NCI-H1092 (cell line): ENCODE measurements at places on chromosomes 2 and 18.

DNA sequence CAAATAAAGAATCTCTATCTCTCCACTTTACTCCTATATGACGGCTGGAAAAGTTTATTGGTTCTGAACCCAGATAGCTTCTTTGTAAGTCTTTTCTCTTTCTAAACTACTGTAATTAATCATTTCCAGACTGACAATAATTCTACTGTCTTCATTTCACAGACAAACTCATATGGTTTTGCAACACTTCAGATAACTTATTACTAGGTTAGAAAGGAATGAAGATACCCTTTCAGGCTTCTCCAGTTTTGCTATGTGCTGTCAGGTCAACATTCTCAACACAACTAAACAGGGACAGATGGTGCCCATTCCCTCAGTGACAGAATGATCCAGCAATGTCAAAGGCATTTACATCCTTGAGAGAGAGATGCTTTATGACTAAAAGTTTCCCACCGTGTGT, 198.5 kb upstream of the ITGA4 start:
- DNase-seq = no peak

- no peak for DNase-seq
These were observed 16.2 kb upstream of the ESPNL start for GRCh38 chr2:238083919-238084318.

DNA sequence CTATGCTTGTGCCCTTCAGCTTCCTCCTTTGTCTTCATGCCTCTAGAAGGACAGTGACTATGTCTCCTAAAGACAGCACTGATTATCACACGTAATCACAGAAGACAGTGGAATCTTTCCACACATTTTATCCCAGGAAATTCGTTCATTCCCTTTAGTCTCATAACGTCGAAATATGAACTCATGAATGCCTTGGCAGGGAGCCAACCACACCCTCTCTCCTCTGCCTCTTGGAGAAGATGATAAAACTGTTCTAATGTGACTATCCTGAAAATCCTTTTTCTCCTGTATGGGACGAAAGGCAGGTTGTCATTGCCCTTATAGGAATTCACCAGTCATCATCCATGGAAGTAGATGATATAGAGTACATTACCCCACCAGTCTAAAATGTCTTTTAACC, 726.6 kb upstream of the FANCL start:
- DNase-seq = no peak

GRCh38 chr2:26235089-26235488, 9.3 kb downstream of the HADHA start:
- DNase-seq = no peak

GRCh38 chr18:26614374-26614773, 66.0 kb upstream of the KCTD1 start:
- DNase-seq = no peak

DNA sequence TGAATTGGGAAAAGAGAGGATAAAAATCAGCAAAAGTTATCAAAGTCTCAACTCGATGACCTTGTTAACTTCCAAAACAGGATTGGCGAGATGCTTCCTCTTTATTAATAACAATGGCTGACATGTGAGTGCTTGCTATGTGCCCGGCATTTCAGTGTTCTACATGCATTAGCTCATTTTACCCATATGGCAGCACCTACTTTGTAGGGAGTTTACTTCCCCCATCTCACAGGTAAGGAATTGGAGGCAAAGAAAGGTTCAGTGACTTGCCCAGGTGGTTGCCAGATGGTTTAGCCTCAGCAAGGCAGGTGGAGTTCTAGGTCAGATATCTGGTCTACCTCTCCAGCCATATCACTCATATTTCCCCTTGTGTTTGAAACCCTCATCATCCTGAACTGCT, 12.4 kb downstream of the TFCP2L1 start:
- no peak for DNase-seq

DNA sequence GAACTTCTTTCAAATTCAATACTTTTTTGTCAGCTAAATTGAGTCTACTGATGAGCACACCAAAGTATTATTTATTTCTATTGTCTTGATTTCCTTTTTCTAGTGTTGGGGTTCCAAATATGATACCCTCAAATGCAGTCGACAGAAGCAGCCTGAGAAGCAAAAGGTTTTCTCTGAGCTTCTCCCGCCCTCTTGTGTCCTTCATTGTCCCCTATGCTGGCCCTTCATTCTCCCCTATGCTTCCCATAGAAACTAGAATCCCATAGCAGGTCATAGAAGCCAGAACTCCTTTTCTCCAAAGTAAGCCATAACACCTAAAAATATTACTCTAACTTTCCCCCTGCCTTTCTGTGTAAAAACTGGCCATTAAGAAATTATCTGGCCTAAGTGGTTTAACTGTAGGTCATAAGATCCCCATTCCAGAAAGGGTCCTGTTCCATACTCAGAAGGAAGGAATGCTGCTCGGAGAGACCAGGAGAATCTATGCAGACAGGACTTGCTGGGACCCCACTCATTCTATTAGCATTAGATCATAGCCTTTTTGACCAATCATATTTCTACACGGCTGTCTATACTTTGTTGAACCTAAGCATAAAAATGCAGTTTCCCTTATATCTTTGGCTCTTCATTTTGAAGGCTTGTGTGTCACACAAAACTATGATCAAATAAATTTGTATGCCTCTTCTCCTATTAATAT, 764.6 kb upstream of the PKDCC start:
- DNase-seq = no peak

GRCh38 chr2:205555566-205556230, 126.6 kb upstream of the NRP2 start:
- DNase-seq = no peak

GRCh38 chr2:124325667-124326440, 300.8 kb downstream of the CNTNAP5 start:
- DNase-seq = no peak

- no peak for DNase-seq
These were observed 52.3 kb downstream of the ZEB2 start for GRCh38 chr2:144467502-144468137.

- no peak for DNase-seq
These were observed 66.5 kb upstream of the ACKR3 start for GRCh38 chr2:236503100-236503499.

DNA sequence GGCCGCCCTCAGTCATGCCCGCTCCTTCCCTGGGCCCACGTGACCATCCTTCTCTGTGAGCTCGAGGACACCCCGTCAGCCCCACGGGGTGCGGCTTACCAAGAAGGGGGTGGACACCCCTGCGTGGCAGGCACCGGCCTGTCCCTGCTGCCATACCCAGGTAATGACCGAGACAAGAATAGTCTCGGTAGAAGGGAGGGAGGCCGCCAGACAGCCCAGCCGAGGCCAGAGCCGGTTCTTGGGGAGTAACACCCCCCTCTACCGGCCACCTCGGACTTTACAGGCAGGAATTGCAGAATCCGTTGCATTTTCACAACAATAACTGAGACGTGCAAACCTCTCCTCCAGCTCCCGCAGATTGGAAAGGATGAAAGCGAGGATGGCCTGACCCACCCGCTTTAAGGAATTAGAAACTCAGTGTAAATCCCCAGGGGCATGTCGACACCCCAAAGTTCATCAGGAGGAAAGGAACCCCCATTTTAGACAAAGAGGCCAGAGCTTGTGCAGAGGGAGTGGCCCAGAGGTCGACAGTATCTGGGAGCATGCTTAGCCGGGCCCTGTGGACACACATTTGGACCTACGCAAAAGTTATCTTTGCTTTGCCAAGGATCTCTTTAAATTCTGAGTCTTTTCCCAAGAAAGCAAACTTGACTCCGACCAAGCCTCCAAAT, 60.1 kb upstream of the GLI2 start:
- no peak for DNase-seq

DNA sequence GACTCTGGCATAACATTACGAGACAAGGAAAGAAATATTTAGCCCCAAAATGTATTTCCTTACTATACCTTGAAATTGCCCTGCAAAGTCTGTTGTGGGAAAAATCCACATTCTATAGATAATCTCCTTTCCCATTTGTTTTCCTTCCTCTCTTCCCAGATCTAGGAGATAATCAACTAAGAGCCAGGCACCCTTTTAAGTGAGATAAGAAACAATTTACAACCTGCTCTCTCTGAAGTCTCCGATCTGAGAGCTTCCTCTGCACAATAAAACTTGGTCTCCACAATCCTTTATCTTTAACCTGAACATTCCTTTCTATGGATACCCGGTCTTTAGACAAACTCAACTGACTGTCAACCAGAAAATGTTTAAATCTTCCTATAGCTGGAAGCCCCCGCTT, 1160.7 kb upstream of the NRXN1 start:
- DNase-seq = no peak

- DNase-seq = no peak
These were observed 28.2 kb upstream of the EPAS1 start for GRCh38 chr2:46269001-46269400.

DNA sequence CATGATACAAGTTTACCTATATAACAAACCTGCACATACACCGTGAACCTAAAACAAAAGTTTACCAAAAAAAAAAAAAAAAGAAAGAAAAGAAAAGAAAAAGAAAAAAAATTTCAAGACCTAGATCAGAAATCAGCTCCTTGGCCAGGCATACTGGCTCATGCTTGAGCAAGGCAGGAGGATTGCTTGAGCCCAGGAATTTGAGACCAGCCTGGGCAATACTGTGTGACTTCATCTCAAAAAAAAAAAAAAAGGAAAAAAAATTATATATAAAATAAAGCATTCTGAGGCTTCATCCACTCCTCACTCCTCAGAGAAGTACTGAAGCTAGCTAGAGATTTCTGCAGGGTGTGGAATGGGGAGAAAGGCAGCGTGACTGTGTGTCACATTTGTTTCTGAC, 11.8 kb upstream of the PROC start:
- no peak for DNase-seq
